Glomerular endothelial cell (primary cell): ENCODE measurements at places on chromosomes 11 and 22. TPM values are rescaled to one million over a fixed set of nuclear protein-coding genes. Genes with fewer than 3 reads are reported as not detected.

The CLDN5 gene
- total RNA-seq: 1,303 and 1,795 TPM in 2 replicates

The PLAAT2 gene
- not detected in 2 replicates for total RNA-seq

The CNTN5 gene
- not detected in 2 replicates for total RNA-seq

The TOMT gene
- not detected in 2 replicates for total RNA-seq

The PHLDA2 gene
- 67.4 and 95.4 TPM in 2 replicates for total RNA-seq

The ASCL2 gene
- total RNA-seq: not detected in 2 replicates

The TP53AIP1 gene
- total RNA-seq: not detected in 2 replicates

The ZP1 gene
- total RNA-seq: not detected in 2 replicates

The TRPM5 gene
- total RNA-seq: not detected in 2 replicates

The DDI1 gene
- not detected in 2 replicates for total RNA-seq

The GNG3 gene
- not detected in 2 replicates for total RNA-seq

The CD44 gene
- total RNA-seq: 79.7 and 97.3 TPM in 2 replicates

The PNPLA5 gene
- total RNA-seq: not detected in 2 replicates
